ENCODE measurements at places on chromosomes 13 and 19. TPM values are rescaled to one million over a fixed set of nuclear protein-coding genes. Genes with fewer than 3 reads are reported as not detected.

DNA sequence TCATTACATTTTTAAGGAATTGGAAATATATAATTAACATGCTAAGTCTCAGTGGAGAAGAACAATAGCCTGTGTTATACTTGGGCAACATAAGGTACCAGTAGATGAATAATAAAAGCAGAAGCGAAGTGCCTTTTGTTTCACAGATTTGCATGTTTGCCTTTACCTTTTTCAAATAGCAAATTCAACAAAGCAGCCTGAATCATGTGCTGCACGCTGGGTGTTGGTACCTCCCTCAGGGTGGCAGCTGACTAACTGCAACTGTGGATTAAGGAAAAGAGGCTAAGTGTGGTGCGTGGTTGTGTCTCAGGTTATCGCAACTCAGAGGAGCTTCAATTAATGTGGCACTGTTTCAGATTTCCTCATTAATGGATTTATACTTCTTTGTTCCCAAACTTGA is 189.0 kb downstream of the LMO7 start:
- no peak for DNase-seq

DNA sequence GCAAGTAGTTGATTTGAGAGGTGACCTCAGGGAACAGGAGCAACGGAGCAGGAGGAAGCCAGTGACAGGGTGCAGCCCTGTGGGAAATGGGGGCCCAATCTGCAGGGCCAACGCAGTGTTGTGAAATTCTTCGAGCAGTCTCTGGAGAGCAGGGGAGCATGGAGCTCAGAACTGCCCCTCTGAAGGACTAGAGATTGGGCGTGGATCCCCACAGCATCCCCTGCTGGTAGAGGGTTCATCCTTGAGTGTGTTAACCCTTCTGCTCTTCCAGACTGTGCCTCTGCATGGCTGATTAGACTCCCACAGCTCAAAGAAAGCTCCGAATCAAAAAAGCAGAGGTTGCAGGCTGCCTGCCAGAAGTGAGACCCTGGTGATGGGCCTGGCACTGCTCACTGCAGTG is 77.9 kb upstream of the UQCRFS1 start:
- no peak for DNase-seq

Gene SYCN
- not detected for total RNA-seq

Gene C19orf33
- total RNA-seq, result not detected

Gene ATXN8OS
- total RNA-seq, result not detected
